Glomerular endothelial cell (primary cell): ENCODE measurements at places on chromosomes 5 and 9.
A peak's percentile ranks its signal among the peaks of the same experiment; 100 is the strongest.

DNA sequence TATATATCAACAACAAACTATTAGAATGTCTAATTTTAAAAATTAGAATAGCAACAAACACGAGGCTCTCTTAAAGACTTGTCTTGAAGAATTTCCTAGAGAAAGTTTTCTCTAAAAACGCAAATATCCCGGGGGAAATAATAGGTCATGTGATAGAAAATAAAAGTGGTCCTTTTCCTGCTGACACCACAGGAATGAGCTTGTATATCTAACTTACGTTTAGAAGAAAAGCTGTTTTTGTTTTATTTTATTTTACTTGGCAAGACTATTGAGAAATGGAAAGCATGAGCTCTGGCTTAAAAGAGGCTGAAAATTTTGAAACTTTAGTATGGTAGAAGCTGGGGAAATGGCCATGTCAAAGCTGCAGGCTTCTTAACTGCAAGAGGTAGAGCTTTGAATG lies 465.0 kb downstream of the AGTPBP1 start:
- DNase-seq: no peak

- DNase-seq: no peak
Observed at GRCh38 chr5:171421331-171422262, 2.1 kb downstream of the FGF18 start.

GRCh38 chr5:71810471-71811195 lies 91.6 kb downstream of the CARTPT start:
- no peak for DNase-seq

DNA sequence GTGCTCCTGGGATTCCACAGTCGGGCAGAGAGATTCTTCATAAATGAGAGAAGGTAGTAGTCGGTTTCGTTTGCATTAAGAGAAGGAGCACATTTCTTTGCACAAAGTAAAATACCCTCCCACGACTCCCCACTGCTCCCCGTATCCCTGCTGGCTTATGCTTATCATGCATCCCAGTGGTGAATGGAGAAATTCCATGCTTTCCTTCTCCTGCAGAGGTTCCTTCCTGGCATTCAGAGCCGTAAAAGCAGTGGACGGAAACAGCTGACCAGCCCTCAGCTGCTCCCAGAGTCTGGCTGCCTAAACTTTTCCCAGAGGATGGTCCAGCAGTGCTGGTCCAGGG lies 93.1 kb downstream of the C9orf152 start:
- DNase-seq: peak; percentile 68

DNA sequence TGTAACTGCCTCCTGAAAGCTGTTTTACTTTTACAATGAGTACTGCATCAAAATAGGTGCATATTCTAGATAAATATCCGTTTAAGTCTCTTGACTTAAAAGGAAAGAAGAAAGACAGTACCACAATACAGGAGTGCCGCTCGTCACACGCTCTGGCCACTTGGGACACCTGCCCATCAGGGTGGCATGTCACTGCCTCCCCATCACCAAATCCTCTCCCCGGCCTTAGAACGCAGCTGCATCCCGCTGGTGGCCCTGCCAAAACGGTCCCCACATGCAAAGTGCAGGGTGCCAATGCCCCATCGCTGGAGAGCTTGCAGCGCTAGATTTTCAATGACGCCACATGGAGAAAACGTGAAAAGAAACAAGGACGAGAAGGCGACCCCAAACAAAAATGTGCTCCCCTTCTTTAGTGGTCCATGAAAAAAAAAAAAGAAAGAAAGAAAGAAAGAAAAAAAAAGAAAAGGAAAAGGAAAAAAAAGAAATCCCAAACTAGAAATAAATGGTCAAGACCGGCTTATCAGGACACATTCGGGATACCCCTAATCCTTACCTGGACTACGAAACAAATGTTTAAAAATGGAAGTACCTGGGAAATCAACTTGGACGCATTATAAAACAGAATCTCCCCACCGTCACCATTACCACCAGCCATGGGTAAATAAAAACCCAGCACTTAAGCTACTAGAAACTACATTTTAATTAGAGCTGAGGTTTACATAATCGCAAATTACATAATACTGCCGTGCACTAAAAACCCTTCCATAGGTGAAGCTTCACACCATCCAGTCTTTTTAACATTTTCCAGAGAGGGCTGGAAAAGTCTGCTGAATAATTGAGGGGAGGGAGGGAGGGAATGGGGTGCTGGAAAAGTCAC lies 1.0 kb downstream of the ANKH start:
- DNase-seq: no peak
